CD4-positive, alpha-beta T cell (primary cell): ENCODE measurements at places on chromosomes 3 and 15. TPM values are rescaled to one million over a fixed set of nuclear protein-coding genes. Genes with fewer than 3 reads are reported as not detected.

The CNTN3 gene
- not detected for total RNA-seq

The TRIM42 gene
- total RNA-seq: not detected

The ZNF106 gene
- total RNA-seq: 30.9 TPM

The RPL39L gene
- 1.1 TPM for total RNA-seq

The GALNT15 gene
- not detected for total RNA-seq

The CPNE9 gene
- total RNA-seq: 0.45 TPM

The LPCAT4 gene
- total RNA-seq: 45.2 TPM

The CNOT10 gene
- 42.0 TPM for total RNA-seq

The ATP2C1 gene
- 44.0 TPM for total RNA-seq
